Activated CD4-positive, alpha-beta T cell treated with anti-CD3 and anti-CD28 coated beads for 48 hours (primary cell): ENCODE measurements at places on chromosomes 2 and 18.
A peak's percentile ranks its signal among the peaks of the same experiment; 100 is the strongest.

- no peak for DNase-seq
Measured at GRCh38 chr2:185583058-185583816, 155.4 kb upstream of the FSIP2 start.

DNA sequence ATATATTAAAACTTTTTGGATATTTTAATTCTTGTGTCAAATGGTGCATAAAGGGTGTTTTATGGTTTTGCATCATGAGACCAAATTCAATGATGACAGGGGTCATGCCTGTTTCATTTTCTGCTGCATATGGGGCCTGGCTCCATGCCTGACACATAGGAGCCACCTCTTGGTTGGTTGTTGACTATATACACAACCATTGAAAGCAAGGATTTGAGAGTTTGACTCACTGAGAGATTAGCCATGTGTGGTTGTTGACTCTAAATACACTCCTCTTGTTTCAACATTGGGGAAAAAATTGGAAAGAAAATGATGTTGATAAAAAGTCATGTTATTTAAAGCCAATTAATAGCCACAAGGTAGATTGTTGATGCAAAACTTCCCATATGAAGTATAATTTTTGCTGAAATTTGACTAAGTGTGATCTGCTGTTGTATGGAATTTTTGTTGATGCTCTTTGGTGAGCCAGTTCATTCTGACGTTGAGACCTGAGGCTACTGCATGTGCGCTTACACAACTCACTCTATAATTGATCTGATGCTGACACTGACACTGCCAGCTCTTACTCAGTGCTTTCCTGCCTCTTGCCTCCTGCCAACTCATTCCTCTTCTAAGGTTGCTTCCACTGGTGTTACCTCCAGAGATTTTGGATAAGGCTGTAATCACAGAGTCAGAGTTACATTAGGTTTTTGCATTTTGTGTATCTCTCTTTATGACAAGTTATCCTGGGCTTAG lies 446.2 kb upstream of the SLC14A2 start:
- no peak for DNase-seq

GRCh38 chr2:190069936-190070696 lies 7.6 kb upstream of the MSTN start:
- DNase-seq, result peak; percentile 36

DNA sequence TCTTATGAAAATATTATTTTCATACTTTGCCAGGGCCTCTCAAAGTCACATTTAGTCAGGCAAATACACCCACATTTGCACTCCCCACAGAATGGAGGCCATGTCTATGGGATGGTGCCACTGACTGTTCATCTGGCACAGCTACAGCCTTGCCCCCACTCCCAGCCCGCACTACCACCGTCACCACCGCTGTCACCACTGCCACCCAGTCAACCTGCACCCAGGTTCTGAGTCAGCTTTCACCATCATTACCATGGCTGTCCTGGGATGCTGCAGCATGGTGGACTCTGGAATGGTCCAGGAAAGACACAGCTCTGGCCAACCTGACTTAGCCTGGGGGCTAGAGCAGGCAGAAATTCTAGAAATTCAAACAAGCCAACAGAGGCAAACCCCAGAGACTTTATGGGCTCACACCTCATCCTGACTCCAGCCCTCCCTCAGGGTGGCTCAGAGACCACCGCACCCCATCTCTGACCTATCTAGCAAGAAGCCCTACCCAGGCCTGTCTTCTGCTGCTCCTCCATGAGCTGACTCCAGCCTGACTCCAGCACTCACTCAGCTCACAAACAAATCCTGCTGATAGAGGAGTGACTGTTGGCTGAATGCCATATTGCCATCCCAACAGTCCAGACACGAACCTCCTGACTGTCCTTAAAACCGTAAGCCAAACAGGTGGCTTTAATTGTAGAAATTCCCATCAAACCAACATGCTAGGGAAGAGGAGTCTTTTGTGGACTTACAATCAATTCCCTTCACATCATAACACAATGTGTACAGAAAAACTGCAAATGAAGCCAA lies 28.0 kb downstream of the DNER start:
- no peak for DNase-seq

DNA sequence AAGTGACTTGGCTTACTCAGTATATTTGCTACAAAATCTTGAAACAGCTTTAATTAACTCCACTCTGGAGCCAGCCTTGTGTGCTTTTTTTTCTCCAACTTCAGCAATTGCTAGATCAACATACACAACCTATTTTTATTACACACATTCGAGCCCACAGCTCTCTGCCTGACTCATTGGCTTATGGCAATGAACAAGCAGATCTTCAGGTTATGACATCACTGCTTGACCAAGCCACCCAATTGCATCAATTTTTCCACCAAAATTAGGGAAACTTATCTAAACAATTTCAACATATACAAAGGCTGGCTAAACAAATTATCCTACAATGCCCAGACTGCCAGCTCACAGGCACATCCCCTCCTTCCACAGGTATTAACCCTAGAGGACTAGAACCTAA lies 39.6 kb upstream of the PDK1 start:
- no peak for DNase-seq

GRCh38 chr18:46712406-46712805 lies 44.4 kb downstream of the ST8SIA5 start:
- no peak for DNase-seq

- DNase-seq, result peak; percentile 48
Measured at GRCh38 chr2:73285159-73285739, 971 bp upstream of the FBXO41 start.

GRCh38 chr2:106041150-106041549 lies 153.0 kb downstream of the UXS1 start:
- no peak for DNase-seq

DNA sequence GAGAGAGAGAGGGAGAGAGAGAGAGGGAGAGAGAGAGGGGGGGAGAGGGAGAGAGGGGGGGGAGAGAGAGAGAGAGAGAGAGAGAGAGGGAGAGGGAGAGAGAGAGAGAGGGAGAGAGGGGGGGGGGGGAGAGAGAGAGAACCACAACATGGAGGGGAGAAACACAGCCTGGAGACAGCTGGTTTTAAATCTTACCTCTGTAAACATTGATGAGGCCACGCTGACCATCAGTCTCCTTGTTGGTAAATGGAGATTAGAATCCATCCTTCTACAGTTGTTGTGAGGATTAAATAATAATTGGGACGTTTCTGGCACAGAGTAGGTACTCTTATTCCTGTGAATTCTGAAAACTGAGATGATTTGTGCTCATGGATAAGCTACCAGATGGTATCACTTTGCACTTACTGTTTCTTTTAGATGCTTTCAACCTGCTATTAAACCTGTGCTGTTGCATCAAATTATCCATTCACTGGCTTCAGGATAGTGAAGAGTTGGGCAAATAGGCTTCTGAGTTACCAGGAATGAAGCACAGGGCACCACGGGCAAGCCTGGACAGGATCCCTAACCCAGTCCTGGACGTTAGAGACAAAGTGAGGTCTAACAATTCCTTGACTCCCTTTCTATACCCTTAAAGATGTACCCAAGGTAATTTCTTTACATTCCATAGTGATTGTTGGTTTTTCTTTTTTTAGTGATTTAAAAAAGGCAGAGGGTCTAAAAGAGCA lies 318.1 kb downstream of the ZNF521 start:
- no peak for DNase-seq

GRCh38 chr2:28047681-28048080 lies 157.2 kb downstream of the BABAM2 start:
- no peak for DNase-seq

GRCh38 chr18:56696966-56697365 lies 45.8 kb downstream of the WDR7 start:
- DNase-seq, result no peak

DNA sequence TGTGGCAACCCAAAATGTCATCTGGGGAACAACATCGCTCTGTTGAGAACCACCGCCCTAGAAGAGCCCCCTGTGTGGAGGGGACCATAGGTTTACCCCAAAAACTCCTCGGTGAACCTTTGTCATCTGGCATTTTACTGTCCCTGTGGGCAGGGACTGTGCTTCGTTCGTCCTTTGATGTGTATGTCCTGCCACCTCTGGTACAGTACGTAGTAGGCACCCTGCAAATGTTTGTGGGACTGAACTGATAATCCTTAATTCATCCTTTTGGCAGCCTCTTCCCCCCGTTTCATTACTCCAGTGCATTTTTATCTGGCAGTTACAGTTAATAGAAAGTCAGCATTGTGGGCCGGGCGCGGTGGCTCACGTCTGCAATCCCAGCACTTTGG lies 728 bp downstream of the NAPG start:
- DNase-seq, result no peak

GRCh38 chr2:229153951-229154350 lies 117.1 kb downstream of the PID1 start:
- DNase-seq, result no peak
